RCC 7860 (cell line): ENCODE measurements at places on chromosomes 3 and 15.

GRCh38 chr3:184485241-184485640 is 76.3 kb upstream of the EPHB3 start:
- DNase-seq = no peak

DNA sequence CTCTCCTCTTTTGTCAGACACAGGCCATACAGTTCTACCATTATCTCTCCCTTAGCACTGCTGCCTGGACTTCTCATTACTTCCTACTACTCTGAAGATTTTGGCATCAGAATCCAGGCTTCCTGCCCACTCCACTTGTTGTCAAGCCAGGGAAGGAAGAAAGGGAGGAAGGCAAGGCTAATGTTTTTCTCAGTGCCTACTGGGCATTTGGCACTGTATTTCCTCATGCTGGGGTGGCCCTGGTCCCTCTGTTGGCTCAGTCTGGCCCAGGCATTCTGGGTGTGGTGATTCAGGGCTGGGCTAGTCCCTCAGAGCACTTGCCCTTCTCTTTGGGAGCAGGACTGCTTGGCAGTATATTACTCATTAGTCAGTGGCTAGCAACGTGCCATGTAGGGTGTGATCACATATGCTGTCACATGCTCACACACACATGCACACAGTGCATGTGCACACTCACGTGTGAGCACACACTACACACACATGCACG is 52.9 kb downstream of the BSN start:
- DNase-seq = no peak

GRCh38 chr15:26126070-26126469 is 262.9 kb upstream of the ATP10A start:
- DNase-seq = no peak

DNA sequence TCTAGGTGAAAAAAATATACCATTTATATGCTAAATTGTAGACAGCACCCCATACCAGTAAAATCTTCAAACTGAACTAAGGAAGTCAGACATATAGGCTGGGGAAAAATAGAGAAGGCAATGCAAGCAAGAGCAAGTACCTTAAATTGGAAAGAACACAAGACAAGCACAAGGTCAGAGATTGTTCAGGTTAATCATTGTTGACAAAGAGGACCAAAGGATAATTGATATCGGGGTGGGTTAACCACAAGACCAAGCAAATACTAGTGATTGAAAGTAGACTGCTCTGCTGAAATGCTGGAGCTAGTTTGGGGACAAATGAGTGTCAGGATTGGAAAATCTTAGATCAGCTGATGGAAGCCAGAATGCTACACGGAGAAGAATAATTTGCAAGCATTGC is 499.8 kb downstream of the ROBO2 start:
- DNase-seq = no peak

DNA sequence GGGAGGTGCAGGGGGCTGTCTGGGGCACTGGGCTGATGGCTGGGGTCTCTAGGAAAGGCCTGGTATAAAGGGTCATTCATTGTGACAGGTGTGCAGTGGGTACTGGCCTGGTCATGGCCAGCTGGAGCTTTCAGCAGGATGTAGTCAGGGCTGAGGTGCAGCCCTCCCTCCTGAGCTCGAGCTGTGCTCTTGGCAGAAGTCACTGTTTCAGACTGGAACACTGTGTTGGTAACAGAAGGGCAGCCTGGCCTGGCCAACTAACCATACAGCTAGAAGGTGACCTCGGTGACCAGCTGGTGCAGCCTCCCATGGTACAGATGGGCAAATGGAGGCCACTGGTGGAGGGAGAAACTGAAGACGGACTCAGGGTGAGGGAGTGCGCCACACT is 34.4 kb upstream of the LCTL start:
- DNase-seq = no peak

- peak; percentile 26 for DNase-seq
Measured at GRCh38 chr3:52299879-52300611, 12.4 kb downstream of the GLYCTK start.

DNA sequence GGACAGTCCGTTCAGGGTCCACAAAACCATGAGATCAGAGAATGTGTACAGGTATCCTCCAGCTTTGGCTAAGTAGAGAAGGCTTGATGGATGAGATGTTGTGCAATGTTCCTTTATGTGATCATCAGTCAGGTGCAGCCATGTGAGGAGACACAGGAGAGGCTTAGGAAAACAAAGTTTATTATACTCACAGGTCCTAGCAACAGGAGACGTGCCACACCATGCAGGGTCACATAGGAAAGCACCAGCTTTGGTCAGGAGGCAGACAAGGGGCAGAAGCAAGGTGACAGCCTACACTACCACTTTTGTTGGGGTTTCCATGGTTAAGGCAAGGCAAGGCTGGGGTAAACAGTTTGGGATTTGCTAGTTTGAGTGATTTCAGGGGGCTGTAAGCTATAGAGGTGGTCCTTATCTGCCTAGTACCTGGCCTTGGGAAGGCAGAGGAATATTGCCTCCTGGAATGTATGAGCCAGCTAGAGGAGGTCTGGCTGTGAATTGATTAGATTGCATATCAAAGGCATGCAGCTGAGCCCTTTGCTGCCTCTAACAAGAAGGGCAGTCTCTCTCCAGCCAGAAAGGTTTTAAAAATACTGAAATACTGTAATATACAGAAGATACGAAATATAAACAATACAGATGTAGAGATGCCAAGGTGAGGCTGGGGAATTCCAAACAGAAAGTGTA is 248.6 kb downstream of the RYR3 start:
- no peak for DNase-seq

GRCh38 chr3:189771842-189772450 is 140.8 kb downstream of the TP63 start:
- DNase-seq = no peak

GRCh38 chr3:107956991-107957900 is 133.6 kb downstream of the CD47 start:
- DNase-seq = no peak

DNA sequence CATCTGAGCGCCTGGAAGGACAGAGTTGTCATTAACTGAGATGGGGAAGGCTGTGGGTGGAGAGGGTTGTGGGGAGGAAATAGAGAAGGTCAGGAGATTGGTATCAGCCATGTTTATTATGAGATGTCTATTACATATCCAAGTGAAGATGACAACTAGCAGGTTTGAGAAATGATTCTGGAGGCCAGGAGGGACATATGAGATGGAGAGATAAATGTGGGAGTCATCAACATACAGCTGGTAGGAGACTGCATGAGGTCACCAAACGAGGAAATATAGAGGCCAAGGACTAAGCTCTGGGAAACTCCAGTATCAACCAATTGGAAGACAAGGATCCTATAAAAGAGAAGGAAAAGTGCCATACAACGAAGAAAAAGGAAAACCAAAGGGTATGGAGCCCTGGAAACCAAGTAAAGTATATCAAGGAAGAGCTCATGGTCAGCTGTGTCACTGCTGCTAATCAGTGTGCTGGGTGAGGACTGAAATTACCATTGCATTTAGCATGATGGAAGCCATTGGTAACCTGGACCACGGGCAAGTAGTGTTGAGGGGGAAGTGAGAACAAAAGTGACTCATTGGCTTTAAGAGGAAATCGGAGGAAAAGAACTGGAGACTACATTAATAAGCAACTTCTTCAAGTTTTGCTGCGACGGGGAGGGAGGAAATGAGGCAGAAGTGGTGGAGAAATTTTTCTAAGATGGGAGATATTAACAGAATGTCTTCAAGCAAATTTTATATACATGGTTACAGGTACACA is 14.0 kb upstream of the UACA start:
- no peak for DNase-seq

- DNase-seq = no peak
Measured at GRCh38 chr15:90394074-90394473, 6.0 kb downstream of the IQGAP1 start.

DNA sequence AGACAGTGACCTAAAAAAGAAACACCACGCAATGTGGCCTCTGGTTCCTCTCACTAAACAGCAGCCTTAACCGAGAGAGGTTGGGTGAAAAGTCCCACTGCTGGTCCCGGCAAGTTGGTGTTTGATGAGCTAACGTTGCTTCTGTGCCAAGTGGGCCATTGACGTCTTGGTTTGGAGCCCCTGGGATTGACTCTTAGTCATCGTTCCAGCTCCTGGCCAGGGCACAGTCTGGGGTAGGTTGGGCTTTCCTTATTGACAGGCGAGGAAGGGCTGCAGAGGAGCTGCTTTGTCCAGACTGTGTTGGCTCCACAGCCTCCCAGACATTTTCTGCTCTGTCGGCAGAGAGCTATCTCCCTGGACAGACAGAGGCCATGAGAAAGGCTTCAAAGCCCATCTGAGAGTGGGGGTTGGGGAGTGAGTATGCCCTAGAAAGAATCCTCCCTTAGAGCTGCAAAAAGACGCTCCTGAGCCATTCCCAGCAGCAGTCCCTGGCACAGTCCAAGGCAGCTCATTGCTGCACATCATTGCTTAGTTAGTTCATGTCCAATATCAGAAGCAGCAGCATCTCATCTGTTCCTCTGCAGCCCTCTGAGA is 28.6 kb upstream of the C3orf80 start:
- DNase-seq = no peak

DNA sequence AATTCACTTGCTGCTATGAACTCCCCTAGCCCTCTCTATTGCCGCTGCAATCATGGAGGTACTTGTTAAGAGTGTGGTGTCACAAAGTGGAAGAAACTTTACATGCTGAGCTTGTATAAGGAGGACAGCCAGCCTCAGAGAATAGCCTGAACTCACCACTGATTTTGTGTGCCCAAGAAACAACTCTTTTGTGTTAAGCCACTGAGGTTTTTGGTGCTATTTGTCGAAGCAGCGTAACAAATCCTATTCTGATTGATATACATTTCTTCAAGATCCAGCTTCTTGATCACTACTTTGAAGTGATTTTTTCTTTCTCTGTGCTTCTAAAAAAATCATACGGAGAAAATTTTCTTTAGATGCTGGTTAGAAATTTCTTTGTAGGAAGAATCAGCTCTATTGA is 132.4 kb downstream of the MEIS2 start:
- no peak for DNase-seq

DNA sequence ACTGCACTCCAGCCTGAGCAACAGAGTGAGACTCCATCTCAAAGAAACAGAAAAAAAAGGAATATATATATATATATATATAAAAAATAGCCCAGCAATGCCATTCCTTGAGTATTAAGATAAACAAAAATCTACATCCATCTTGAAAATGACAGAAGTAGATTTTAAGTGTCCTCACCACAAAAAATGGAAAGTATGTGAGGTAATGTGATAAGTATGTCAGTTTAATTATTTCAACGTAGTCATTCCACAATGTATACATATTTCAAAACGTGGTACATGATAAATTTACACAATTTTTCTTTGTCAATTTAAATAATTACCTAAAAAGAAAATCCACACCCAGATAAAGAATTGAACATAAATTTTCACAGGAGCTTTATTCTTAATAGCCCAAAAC is 54.9 kb downstream of the HCN4 start:
- DNase-seq = no peak

GRCh38 chr3:67564008-67564407 is 90.4 kb downstream of the SUCLG2 start:
- no peak for DNase-seq

DNA sequence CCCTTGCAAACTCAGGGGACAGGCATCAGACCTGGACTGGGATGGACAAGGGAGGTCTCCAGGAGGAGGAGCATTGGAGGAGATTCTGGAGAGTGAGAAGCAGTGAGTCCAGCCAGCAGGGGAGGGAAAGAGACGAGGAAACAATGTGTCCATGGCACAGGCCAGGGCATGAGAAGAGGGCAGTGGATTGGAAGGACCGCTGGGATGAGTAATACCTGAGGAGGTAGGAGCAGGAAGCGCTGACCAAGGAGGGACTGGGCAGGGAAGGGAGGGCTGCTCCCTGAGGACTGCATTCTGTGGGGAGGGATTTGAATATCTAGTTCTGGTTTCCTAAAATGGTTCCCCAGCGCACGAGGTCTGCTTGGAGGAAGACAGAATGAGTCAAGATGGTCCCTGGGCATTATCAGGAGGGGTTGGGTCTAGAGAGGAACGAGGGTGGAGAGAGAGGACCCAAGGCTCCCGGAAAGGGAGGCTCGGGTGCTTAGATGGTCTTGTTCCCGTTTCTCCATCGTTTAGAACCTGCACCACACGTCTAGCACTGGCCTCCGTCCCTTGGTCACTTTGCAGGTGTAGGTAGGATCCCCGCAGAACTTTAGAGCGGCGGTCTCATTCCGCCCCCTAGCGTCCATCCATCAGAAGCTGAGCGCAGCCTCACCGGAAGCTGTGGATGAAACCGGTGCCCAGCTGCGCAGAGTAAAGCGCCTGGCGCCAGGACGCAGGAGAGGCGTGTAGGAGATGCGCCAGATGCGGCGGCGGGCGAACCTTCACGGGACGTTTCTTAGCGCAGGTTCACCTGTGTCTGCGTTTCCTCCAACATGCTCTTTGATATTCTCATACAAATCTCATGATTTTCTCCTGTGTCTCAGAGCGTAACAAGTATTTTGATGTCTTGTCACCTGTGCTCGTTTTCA is 190.7 kb upstream of the NDN start:
- no peak for DNase-seq

- peak; percentile 10 for DNase-seq
Measured at GRCh38 chr15:57732526-57733331, 26.2 kb downstream of the POLR2M start.

DNA sequence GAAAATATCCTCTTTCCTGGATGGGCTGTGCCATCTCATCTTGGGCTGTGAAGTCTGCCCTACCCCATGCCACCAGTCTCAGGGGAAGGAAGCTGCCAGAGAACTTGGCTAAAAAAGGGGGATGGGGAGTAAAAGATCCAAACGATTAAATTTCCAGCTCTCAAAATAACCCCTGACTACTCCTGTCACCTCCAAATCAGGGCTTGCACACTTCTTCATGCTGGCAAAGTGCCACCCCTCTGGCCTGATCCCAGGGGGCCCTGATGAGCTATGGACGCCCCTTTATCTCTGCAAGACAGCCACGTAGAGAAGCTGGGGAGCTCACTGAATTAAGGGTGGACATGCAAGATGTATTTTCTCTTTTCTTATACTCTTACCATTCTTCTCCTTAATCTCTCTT is 1.2 kb upstream of the MLF1 start:
- DNase-seq = no peak

DNA sequence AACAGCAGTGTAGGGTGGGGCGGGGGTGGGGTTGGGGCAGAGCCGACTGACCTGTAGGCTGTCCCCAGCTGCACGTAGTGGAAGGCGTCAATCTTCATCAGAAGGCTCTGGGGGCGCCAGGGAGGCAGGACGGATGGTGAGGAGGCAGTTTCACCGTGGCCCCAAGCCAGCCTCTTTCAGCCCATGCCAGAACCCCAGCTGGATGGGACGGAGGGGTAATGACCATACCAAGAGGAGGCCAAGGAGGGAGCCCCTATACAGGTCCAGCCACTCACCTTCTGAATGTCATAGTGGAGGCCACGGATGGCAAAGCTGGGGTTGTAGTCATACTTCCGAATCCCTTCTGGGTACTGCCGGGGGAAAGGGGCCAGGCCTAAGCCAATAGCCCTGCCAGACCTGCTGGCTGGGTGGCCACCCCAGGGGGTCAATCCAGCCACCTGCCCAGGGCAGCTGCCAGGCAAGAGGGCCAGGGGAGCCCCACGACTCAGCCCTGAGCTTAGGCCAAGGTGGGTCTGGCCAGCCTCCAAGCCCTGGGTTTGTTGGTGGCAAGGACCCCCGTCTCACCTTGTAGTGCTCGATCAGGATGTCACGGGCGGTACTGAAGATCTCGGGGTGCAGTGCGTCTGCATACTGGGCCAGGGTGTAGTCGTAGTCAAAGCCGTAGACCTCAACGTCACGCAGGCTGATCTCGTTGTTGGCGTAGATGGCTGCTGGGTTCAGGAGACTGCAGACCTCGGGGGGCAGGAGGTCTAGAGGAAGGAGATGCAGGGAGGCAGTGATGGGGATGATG is 4.9 kb downstream of the NT5DC2 start:
- no peak for DNase-seq
